NCI-H187 (cell line): ENCODE measurements at places on chromosomes 1 and 21.

- DNase-seq = no peak
These were observed 10.2 kb downstream of the PHGDH start for GRCh38 chr1:119721896-119722295.

DNA sequence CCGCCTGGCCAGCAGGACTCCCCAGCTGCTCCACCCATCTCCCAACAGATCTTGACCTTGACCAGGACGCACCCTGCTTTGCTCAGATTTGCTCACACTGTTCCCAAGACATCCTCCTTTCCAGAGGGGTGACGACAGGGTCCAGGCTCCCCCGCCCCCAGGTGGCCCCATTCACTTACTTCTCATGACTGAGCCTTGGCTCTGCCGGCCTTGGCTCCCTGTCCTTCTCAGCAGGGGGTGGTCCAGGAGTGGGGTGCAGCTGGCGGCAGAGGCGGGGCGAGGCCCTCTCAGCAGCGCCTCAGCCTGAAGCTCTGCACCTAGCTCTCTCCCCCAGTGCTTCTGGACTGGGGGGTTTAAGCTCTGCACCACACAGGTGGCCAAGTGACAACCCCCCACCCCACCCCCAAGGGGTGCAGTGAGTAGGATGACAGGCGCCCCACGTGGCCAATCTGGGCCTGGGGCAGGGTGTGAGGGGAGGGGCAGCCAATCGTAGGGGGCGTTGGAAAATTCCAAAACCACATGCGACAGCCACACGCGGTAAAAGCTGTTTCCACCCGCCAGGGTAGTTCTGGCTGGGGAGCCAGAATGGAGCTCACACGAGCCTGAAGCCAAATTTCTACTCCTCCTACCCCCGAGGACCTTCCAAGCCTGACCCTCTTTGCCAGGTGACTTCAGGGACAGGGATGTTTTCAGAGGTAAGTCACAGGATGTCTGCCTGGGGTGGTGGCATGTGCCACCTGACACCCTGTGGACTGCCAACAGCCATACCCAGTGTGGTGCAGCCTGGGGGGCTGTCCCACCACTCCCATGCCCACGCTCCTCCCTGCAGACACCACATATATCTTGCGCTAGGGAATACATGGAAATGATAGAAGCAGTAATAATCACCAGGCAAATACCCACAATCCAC lies 5.6 kb downstream of the RORC start:
- DNase-seq = no peak

- DNase-seq = no peak
These were observed 29.5 kb upstream of the ECE1 start for GRCh38 chr1:21319447-21320407.

DNA sequence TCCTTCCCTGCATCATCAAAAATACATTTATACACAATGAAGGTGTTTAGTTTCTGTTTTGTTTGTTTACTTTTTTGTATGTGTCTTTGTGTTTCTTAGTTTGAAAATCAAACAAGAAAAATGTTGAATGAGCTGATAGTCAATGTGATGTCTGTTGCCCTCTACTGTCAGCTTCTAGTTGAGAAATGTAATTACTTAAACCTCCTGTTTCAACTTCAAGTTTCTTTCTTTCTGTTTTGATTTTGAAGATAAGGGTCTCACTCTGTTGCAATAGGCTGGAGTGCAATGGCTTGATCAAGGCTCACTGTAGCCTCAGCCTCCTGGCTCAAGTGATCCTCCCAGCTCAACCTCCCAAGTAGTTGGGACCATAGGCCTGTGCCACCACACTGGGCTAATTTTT lies 37.5 kb downstream of the SPTA1 start:
- no peak for DNase-seq

GRCh38 chr1:191901651-191902050 lies 256.6 kb upstream of the RGS18 start:
- no peak for DNase-seq

GRCh38 chr1:231738554-231738953 lies 112.0 kb downstream of the DISC1 start:
- DNase-seq = no peak

- no peak for DNase-seq
These were observed 88.6 kb downstream of the SELENOF start for GRCh38 chr1:86825319-86825718.

GRCh38 chr1:50417507-50417906 lies 5.7 kb downstream of the DMRTA2 start:
- DNase-seq = no peak

- no peak for DNase-seq
These were observed 19.8 kb downstream of the PGM1 start for GRCh38 chr1:63612971-63613370.

DNA sequence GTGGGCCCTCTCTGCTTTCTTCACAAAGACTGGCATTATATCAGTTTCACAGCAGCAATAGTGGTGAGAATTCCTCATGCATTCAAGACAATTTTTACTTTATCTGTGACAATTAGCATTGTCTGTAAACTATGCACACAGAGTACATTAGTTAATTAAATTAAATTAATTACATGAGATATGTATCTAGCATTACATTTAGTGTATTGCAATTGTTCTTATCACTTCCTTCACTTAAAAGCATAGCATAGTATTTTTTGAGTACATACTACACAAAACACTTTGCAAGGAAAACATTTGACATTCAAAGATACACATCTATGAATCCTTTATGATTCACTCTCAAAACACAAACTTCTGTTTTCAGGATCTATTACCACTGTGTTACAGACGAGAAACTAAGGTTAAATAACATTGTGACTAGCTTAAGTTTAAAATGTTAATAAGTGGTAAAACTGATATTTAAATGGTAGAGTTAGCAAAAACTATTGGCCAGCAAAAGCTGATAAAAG lies 1542.6 kb downstream of the PLA2G4A start:
- DNase-seq = no peak

GRCh38 chr1:53293123-53293522 lies 34.7 kb downstream of the LRP8 start:
- no peak for DNase-seq

GRCh38 chr1:36560621-36561360 lies 78.1 kb upstream of the CSF3R start:
- DNase-seq = no peak

GRCh38 chr1:153535242-153536011 lies at the start of gene S100A6:
TSS of gene S100A6 (minus strand) at chr1:153535991. CDS start at chr1:153535339, 652 bp downstream.
- DNase-seq = no peak

DNA sequence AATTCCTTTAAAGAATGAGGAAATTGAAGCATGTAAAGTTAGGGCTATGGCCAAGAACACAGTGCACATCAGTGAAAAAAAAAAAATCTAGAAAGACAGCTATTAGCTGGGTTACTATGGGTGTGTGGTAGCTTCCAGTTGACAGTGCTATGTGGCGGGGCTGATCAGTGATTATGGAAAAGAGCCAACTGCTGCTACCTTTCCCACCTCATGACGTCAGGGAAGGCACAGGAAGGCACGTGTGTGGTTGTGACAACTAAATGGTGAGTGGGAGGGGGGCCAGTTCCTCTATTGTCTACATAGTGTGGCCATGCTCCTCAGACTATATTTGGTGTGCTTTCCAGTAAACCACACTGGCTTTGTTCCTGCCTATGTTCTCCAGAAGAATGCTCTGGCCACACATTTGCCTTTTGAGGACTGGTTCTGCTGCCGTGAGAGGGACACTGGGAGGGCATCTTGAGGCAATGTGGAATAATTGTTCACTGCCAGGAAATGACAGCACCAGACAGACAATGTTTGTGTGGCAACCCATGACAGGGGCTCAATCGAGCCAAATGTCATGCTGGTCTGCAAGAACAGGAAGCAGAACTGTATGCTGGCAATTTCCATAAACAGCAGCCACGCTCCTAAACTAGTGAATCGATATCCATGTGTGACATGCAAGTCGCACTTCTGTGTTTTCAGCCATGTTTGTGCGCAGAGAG lies 3.0 kb upstream of the SDE2 start:
- peak; percentile 33 for DNase-seq

DNA sequence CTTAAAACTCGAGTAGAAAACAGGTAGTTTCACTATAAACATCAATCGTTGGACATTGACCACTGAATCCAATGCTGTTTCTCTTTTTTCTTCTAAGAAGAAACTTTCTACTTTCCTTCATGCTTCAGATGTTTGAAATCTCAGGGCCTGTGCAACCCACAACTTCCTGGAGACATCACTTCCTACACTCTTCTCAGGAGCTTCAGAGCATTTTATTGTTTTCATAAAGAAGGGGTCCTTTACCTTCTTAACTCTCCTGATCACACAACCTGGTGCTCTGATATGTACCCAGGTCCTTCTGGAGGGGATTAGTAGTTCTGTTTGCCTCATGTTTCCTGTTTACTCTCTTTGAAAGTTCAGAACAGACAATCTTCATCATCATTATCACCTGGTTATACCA lies 113.0 kb upstream of the VAV3 start:
- DNase-seq = no peak

GRCh38 chr21:41877901-41878830 lies 978 bp downstream of the PRDM15 start:
- DNase-seq = no peak

DNA sequence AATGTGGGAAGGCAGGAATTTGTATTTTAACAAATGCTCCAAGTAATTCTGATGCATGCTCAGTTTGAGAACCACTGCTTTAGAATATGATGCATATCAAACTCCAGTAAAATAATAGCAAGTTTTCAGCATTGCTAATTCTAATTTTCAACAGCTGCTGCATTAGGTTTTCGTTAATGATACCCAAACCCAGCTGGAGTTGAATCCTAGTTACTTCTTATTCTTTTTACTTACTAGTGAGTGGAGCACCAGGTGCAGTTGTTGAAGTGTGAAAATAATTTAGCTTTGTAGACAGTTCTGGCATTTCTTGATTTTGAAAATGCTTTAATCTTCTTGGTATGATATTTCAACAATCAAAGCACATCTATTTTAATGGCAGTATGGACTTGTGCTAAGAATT lies 138.5 kb downstream of the HS2ST1 start:
- DNase-seq = no peak

GRCh38 chr1:188641566-188642211 lies 1812.9 kb downstream of the PLA2G4A start:
- DNase-seq = no peak

DNA sequence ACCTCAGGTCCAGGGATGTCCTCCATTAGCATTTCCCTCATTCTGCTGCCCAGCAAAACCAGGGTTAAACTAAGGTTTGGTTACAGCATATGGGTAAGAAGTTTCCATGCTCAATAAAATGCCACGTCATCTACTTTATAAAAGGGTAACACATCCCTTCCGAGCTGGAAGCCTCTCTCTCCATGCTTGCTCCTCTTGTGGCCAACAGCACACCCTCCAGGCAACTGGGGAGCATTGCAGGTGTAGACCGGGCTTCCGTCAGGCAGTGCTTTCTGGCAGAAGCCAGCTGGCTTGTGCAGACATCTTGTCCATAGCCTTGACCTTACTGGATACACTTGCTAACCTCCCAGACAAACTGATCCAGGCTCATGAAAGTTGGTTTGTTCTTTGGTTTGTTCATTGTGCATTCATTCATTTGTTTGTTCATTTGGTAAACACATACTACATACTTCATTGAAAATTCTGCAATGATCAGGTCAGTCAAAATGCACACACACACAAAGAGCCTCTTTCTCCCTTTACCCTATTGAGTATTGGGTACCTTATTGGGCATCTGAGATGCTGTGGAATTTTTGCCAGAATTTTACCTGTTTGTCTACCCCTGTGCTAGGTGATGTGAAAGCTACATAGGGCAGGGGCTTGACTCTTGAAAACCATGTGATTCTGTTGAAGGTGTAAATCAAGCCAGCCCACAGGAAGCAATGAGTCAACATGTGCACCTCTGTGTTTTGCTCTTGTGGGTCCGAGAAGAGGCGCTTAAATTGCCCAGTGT lies 422.8 kb downstream of the CAMTA1 start:
- peak; percentile 14 for DNase-seq

- DNase-seq = no peak
These were observed 7.4 kb upstream of the ZBTB17 start for GRCh38 chr1:15983275-15983674.

DNA sequence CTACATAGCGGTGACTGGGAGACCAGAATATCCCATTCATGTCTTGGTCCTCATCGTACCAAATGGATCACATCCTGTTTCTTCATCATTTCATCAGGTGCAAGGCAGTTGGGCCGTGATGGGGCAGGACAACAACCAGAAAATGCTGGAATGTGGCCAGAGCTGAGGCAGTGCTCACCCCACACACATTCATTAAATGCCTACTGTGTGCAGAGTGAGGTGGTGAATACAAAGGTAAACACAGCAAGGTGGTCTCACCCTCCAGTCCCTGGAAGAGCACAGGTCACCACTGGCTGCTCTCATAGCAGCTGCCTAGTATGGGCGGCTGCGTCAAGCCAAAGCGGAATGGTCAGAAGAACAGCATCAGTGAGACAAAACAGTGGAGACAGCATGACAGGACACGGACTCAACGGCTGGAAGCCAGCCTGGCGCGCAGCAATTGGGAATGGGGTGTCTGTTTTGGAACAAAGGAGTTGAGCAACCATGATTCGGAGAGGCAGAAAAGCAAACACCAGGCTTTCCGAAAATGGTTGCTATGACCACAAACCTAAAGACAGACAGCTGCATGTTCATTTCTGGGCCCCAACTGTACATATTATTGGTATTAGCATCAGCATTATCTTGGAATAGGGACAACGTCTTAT lies 5.6 kb upstream of the ADAMTSL4 start:
- no peak for DNase-seq

DNA sequence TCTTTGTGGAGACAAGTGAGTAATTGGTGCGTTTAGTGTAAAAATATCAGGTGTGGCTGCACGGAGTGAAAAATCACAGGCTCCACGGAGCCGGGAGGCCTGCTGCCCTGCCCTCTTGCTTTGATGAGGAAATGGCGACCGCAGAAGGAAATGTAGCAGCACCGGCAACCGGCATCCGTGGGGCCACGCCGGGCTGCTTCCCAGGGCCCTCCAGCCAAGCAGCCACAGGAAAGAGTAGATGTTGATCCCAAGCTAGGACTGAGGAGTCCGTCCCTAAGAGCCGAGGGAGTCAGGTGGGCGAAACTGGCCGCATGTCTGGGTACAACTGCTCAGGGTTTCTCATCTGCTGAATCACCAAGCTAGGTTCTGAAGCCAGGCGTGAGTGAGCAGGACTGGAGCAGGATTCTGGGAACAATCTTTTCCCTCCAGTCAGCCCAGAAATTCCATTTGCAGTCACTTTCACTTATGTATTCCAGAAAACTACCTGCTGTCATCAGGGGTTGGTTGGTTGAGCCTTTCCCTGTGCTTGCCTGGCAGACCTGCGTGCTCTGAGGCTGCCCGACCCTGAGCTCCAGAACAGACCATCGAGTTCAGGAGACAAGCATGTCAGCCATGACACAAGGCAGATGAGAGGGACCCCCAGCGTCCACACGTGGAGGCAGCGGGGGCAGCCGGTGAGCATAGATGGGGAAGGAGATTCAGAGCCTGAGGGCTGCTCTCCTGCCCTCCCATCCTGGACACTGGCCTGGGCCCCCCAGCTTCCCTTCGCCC lies 5.8 kb upstream of the ITGB2 start:
- DNase-seq = no peak

DNA sequence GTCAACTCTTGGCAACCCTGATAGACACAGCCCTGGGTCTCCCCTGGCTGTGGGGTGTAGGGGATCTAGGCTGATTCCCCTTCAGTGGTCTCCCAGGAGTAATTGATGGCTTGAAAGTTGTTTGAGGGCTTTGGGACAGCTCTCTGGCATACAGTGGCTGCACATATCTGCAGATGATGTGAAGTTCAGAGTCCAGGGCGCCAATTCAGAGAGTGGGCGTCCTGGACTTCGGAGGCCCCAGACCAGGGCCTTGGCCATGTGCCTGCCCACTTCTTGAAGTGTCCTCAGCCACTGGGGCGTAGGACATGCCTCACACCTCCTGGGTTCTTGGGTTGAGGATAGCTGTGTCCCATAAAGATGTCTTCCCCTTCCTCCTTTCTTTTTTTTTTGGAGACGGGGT lies 2.6 kb downstream of the INAVA start:
- no peak for DNase-seq

- no peak for DNase-seq
These were observed 5.6 kb upstream of the YRDC start for GRCh38 chr1:37813529-37814145.
